ENCODE measurements at places on chromosomes 4 and X.
A peak's percentile ranks its signal among the peaks of the same experiment; 100 is the strongest.

DNA sequence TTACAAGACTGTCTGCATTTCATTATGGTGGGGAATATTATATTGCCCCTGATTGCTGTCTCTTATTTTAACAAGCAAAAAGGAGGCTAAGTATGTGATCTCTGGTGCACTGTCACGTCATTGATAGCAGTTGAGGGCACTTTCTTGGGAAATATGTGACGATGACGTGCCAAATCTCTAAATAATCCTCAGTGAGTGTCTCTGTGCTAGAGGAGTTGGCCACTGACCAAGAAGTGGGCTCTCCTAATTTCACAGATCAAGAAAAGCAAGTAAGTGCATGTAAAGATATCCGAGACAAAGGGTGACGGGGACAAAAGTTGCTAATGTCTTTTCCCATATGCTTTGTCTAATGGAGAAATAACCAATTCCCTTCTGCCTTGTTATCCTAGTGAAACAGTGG lies 487.4 kb upstream of the TENM3 start:
- no peak for DNase-seq

- no peak for DNase-seq
Observed at GRCh38 chrX:16187024-16187760, 19.9 kb downstream of the MAGEB17 start.

GRCh38 chr4:123588631-123589241 lies 192.1 kb downstream of the SPRY1 start:
- no peak for DNase-seq

GRCh38 chr4:166172619-166173018 lies 299.6 kb downstream of the TLL1 start:
- no peak for DNase-seq

DNA sequence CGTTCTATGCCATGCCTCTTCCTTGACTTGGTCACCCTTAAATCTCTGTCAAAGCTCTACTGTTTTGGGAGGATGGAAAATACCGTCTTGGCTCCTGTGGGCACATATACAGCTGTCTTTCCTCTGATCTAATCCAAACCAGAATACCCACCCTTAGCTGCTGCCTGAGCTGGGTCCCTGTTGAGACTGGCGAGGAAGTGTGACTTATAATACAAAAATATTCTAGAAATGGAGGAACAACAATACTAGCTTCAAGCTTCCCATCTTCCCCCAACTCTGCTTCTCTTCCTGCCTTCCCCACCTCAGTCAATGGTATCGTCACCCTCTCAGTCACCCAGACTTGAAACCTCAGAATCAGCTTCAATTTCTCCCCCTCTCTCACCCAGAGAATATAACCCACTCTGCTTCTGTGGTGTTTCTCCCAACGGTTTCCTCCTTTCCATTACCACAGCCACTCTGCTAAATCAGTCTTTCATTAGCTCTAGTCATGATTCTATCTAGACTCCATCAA lies 599 bp upstream of the IL2RG start:
- peak; percentile 58 for DNase-seq

GRCh38 chrX:45479196-45479834 lies 278.6 kb upstream of the DIPK2B start:
- no peak for DNase-seq

DNA sequence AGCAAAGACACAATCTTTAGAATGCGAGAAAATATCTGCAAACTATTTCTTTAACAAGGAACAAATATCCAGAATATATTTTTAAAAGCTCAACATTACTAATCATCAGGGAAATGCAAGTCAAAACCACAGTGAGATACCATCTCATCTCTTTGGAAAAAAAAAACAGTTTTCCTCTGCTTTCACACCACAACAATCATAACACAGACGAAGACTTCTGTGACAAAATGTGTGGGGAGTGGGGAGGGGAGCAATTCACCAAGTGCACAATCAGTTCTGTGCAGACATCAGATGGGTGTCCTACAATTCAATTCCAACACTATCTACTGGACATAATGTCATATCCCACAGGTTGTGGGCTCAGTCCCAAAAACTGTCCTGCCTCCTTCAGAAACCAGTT lies 293.2 kb upstream of the SLC7A11 start:
- no peak for DNase-seq

- DNase-seq: no peak
Observed at GRCh38 chr4:183288955-183289354, 31.1 kb downstream of the CLDN22 start.

GRCh38 chr4:53779025-53779424 lies 187.7 kb upstream of the LNX1 start:
- DNase-seq: no peak

DNA sequence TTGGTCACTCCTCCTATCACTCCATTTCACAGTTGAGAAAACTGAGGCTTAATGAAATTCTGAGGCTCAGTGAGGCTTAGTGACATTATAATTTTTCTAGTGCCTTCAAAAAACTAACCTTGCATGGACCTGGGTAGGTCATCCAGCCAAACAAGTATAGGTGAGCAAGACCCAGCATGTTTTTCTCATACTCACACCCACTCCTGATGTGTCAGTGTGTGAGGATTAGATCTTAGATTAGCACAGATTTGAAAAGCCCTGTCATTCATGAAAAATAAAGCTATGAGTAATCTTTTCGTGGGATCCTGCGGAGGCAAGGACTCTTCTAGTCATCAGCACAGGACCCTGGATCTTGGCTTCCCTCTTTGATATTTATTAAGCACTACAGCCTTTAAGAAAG lies 146.7 kb downstream of the CHIC2 start:
- no peak for DNase-seq

DNA sequence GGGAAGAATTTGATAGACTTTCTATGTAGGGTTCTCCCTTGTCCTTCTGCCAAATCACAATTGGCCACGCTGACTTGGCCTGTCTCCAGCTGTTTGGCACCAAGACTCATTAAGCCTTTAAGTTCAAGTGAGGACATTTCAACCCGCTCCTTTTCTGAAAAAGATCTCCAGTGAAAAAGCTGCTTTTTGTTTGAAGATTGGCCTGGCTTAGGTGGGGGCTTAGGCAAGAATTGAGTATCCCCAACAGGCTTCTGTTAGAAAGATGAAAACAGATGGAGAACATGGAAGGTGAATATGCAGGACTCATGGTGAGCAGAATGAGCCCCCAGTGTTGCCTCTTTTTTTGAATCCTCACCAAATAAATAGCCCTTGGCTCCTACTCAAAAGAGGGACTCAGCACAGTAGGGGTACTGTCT lies 28.5 kb upstream of the LIMCH1 start:
- DNase-seq: no peak

DNA sequence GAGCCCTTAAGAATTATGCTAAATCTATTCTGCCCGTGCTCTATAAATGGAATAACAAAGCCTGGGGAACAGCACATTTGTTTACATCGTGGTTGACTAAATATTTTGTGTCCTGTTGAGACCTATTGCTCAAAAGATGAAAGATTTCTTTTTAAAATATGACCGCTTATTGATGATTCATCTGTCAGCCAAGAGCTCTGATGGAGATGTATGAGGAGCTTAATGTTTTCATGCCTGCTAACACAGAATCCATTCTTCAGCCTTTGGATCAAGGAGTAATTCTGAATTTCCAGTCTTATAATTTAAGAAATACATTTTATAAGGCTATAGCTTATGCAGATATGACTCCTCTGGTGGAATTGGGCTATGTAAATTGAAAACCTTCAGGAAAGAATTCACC lies 271.3 kb upstream of the FAT4 start:
- DNase-seq: no peak

- no peak for DNase-seq
Observed at GRCh38 chr4:107253090-107253489, 217.0 kb upstream of the DKK2 start.

- no peak for DNase-seq
Observed at GRCh38 chr4:173498023-173498422, 32.0 kb downstream of the HAND2 start.

DNA sequence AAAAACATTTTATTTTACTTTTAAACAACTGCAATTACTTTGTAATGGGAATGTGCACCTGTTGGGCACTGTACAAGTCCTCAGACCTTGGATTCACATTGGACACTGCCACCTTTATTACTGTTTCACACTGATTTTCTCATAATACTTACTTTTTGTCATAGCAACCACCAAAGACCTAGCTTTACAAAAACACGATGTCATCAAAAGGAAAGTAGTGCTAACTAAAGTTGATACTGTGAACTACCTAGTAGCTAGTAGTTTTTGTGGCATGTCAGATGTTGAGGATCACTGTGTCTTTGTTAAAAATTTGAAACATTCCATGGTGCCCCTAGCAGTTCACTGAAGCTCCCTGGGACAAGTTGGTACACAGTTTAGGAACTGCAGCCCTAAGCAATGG lies 62.9 kb upstream of the HOPX start:
- no peak for DNase-seq

GRCh38 chr4:73721435-73721834 lies 18.9 kb upstream of the CXCL8 start:
- no peak for DNase-seq

GRCh38 chr4:95545546-95545945 lies 3.2 kb downstream of the UNC5C start:
- no peak for DNase-seq

DNA sequence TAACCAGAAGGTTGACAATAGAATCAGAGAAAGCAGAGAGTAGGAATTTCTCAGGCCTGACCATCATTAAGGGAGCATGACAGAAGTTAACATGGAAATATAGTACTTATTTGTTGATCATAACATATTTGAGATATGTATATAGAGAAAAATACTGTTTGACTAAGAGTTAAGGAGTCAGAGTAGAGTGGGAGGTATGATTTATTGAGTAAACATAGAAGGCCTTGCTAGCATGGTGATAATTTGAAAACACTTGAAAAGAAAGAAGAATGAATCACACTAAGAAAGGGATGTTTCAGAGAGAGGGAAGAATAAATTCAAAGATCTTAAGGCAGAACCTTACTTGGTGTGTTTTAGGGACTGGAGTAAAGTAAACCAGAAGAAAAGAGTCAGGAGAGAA lies 437.2 kb upstream of the TECRL start:
- no peak for DNase-seq

DNA sequence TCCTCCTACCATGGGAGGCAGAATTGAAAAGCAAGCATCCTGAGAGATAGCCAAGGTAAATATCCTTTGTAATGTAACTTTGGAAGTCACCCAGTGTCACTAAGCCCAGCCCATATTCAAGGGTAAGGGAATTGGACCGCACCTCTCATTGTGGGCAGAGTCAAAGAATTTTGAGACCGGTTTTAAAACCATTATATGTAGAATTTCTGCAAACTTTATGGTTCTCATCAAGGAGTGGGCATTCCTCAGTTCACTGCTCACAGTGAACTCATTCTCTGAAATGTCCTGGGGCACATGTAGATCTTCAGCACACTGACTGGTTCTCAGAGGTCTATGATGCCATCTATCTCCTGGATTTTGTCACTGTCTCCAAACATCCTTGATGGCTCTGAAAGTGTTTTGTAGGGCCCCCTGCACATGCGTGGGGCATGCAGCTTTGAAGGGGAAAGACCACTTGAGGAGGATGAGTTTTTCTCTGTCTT lies 35.3 kb upstream of the CHRNA9 start:
- DNase-seq: no peak

- DNase-seq: no peak
Observed at GRCh38 chr4:151691639-151692442, 69.0 kb downstream of the GATB start.

DNA sequence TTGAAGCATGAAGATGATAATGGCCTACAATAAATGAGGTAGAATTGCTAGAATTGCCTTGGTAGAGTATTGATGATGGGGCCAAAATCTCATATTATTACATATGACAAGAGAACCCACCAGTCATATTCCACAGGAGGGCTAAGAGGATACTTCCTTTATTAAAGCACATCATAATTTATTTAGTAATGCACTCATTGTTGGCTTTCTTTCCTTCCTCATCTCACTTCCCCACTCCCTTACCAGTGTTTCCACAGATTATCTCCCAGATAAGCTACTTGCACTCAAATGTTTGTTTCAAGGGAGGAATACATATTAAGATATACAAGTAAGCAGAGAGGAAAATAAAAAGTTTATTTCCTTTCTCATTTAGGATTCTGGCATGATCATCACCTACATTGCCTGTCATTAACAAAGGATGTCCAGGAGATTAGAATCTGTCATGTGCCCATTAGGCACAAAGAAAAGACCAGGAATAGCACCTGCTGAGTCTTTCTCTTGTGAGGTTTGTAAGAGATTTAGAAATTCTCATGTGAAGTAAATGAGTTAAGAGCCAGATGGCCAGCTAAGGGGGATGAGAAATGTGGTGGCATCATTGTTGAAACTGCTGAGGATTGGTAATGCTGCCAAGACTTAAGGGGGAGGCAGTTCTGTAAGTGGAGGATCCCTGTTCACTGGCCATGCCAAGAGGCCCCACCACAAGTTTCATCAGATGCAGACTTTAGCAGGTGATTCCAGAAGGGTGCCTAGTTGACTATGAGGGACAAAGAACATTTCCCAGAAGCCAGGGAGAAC lies 52.4 kb upstream of the PRDM8 start:
- DNase-seq: no peak

- peak; percentile 78 for DNase-seq
Observed at GRCh38 chr4:99946356-99947189, at the start of gene DNAJB14. DNAJB14 (minus strand) TSS chr4:99946618; CDS start chr4:99946571, 47 bp downstream.

- DNase-seq: no peak
Observed at GRCh38 chr4:5027346-5027745, 8.1 kb upstream of the CYTL1 start.

- no peak for DNase-seq
Observed at GRCh38 chr4:184373886-184374405, 100.4 kb downstream of the IRF2 start.

DNA sequence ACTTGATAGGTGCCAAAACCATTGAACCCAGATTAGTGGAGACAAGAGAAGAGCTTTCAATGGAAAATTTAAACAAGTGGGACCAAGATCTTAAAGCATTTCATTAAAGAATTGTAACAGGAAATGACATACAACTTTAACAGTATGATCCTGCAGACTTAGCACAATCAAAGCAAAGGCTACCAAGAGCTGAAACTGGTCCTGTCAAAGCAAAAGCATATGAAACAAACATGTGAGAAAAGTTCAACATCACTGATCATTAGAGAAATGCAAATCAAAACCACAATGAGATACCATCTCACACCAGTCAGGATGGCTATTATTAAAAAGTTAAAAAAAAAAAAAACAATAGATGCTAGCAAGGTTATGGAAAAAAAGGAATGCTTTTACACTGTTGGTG lies 425.6 kb downstream of the IL1RAPL1 start:
- no peak for DNase-seq

GRCh38 chrX:35251226-35251625 lies 308.6 kb downstream of the FAM47B start:
- DNase-seq: no peak

GRCh38 chrX:38574858-38575257 lies 13.5 kb downstream of the TSPAN7 start:
- no peak for DNase-seq

DNA sequence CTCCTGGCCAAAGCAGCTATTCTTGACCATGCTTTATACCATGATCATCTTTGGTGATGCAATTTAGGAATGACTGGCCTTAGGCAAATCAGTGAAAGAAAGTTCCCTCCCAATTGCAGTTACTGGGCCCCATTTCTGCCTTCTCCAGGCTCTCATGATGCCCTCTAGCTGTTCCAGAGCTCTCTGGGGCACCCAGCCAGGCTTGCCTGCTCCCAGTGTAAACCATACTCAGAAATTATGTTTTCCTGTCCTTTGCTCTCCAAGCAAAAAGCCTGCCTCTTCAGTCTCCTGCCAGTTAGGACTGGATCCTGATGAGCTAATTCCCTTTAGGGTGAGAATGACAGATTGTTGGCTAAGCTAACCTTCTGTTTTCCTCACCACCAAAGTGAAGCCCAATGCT lies 85.3 kb upstream of the RBPJ start:
- no peak for DNase-seq

Data from CD8-positive, alpha-beta memory T cell (primary cell).